ENCODE measurements at places on chromosomes 16 and 17. TPM values are rescaled to one million over a fixed set of nuclear protein-coding genes. Genes with fewer than 3 reads are reported as not detected.

GRCh38 chr17:30225919-30226553, 9.5 kb downstream of the SLC6A4 start:
- DNase-seq: no peak
- H3K36me3 ChIP-seq: no peaks in the 10 kb centered on the region
- H3K4me1 ChIP-seq: peaks cover 43% of the 10 kb centered on the region

GRCh38 chr17:17109256-17109655, 67.0 kb downstream of the MPRIP start:
- no peak for DNase-seq
- H3K36me3 ChIP-seq: peaks cover 8% of the 10 kb centered on the region
- peak overlapping the region; percentile 81 for H3K27ac ChIP-seq
- H3K4me1 ChIP-seq: peaks cover 52% of the 10 kb centered on the region
- no peaks in the 10 kb centered on the region for H3K27me3 ChIP-seq

DNA sequence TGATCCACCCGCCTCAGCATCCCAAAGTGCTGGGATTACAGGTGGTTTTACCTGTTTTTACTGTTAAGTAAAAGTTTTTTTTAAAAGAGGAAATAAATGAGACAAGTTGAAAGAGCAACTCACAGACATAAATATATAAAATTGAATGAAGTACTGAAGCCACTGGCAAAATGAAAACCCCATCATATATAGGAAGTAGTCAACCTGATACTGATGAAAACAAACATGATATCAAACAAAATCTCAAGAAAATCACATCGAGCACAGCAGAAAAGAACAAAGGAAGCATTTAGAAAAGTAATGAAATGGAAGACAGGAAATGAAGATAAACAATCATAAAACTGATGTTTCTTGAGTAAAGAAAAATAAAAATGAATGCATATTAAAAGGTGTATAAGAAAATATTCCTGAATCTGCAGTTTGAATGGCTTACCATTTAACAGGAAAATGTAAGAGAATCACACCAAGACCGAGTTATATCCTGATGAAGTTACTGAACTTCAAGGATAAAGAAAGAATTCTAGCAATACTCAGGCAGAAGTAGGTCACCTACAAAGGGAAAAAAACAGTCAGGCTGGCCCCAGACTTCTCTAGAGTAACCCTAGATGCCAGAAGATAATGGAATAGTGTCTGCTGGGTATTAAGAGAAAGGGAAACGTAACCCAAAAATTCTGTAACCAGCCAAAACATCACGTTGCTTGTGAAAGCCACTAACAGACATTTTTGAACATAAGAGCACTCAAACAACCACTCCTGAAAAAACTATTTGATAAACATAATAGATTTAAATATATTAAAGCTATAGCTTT, 31.5 kb downstream of the UBE2G1 start:
- DNase-seq: no peak
- H3K4me3 ChIP-seq: no peak overlapping the region
- H3K27ac ChIP-seq: no peak overlapping the region
- H3K27me3 ChIP-seq: no peaks in the 10 kb centered on the region
- peaks cover 30% of the 10 kb centered on the region for H3K4me1 ChIP-seq
- no peaks in the 10 kb centered on the region for H3K36me3 ChIP-seq

DNA sequence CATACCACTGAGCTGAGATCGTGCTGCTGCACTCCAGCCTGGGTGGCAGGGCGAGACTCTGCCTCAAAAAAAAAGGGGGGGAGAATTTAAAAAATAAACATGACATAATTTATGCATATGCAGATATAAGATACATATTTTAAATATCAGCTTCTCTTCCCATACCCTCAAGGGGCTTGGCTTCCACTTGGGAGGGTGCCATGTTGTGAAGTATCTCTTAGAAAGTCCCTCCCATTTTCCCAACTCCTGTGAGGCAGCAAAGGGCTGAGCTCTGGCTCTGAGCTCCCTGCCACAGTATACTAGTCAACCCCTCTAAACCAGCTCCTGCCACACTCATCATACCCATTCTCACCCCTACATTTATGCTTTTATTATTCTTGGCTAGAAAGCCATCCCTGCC, 39.4 kb downstream of the MYH11 start:
- peaks cover 14% of the 10 kb centered on the region for H3K27me3 ChIP-seq
- H3K4me3 ChIP-seq: no peak overlapping the region
- H3K27ac ChIP-seq: no peak overlapping the region
- peaks cover 9% of the 10 kb centered on the region for H3K4me1 ChIP-seq

DNA sequence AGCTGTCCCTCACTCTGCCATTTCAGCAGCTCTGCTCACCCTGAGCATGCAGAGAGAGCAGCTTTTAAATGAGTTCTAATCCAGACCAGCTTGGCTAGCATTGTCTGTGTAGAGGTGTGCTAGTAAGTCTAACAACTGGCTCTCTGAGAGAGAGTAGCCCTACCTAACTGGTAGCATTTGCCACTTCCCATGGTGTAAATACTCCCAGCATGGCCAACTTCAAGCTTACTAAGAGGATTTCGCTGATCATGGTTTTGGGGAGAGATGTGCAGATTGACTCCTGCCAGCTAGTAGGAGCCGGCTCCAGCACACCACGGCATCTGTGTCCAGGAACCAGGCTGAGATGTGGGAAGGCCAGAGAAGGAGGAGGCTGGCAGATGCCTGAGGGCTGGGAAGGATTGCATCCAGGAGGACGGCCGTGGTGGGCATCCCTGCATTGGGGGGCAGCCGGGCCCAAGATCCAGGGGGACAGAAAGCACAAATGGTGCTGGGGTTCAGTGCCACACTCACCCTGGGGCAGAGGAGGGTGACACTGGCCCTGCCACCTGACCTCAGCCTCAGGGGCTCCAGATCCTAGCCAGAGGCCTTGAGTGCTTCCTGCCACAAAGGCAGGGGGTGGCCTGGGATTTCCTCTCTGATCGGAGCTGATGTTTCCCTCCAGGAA, 394.9 kb upstream of the TNRC6C start:
- H3K4me1 ChIP-seq: no peaks in the 10 kb centered on the region
- no peak for DNase-seq
- peaks cover 40% of the 10 kb centered on the region for H3K27me3 ChIP-seq
- H3K4me3 ChIP-seq: no peak overlapping the region
- no peaks in the 10 kb centered on the region for H3K36me3 ChIP-seq
- no peak overlapping the region for H3K27ac ChIP-seq

GRCh38 chr16:74024953-74025352, 271.7 kb upstream of the PSMD7 start:
- no peak overlapping the region for H3K4me3 ChIP-seq
- no peak overlapping the region for H3K27ac ChIP-seq
- H3K36me3 ChIP-seq: no peaks in the 10 kb centered on the region
- DNase-seq: no peak

DNA sequence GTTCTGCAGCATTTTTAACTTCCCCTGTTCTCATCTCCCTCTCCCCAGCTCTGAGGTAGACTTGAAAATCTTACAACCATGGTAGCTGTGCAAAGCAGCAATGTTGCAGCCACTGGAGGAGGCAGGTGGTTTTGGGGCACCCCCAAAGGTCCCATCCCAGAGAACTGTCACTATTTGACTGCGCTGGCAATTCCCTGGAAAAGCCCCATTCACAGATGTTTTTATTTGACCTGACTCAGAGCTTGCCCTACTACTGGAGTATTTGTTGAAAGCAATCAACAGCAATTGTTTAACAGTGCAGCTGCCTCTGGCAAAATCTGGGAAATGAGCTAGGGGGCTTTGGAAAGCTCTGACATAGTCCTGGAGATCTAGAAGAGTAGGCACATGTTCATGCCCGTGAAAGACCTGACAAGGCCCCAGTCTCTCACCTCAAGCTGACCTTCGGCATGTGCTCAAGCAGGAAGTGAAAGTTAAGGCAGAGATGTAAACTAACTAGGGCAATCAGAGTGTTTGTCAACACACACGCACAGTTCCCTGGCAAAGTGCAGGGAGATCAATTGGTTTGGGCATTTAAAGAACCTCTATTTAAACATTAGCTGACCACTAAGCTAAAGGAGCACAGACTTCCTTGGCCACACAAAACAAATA, 19.7 kb upstream of the PIK3R5 start:
- H3K4me1 ChIP-seq: no peaks in the 10 kb centered on the region
- DNase-seq: no peak
- peaks cover 12% of the 10 kb centered on the region for H3K27me3 ChIP-seq
- H3K27ac ChIP-seq: no peak overlapping the region

DNA sequence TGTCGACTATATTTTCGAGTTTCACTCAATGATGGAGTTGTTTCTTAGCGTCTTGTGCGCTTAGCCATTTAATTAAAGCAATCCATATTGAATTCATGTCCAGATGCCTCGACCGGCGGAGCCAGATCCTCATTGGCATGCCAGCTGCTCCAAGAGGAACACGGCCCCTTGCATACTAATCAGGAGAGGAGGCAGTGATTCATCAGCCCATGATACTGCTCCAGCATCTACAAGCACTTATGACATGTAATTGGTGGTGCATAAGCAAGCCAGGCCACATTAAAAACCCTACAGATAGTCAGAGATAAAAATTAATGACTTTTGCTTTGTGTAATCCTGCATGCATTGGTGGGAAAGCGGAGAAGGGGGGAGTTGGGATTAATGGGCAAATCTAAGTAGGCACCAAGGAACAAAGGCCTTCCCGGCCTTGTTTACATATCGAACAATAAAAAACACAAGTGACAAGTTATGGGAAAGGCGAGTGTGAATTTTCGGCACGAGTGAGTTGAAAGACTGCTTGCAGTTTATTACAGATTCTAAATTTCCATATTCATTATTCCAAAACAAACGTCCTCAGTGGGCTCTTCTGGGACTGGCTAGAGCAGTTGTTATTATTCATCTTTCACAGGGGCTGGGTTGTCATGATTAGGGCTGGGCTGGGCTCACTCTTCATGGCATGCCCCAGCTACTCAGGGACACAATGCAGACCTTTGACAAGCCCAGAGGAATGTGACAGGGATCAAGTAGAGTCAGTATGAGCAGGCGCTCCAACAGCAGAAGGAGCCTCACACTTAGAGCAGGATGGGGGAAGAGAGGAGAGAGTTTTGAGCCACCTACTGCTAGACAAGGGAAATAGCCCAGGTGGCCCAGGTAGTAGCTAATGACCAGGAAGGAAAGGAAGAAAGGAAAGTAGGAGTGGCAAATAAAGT, 281.7 kb upstream of the ZFHX3 start:
- no peak overlapping the region for H3K4me3 ChIP-seq
- H3K36me3 ChIP-seq: no peaks in the 10 kb centered on the region
- no peak for DNase-seq
- peaks cover 7% of the 10 kb centered on the region for H3K27me3 ChIP-seq

DNA sequence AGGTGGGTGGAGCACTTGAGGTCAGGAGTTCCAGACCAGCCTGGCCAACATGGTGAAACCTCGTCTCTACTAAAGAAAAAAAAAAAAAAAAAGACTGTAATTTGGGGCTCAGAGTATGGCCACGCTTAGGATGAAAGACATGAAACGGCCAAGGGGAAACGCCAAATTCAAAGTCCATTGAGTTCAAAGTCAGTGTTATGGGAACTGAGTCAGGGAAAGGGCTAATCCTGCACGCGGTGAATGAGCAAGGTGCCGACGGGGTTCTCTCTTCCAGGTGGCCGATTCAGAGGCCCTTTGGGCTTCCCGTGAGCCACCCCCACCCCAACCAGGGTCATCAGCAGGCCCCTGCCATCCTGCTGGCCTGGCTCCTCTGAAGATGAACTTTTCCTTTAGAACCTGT, 7.5 kb upstream of the OSGIN1 start:
- H3K27ac ChIP-seq: no peak overlapping the region
- peaks cover 2% of the 10 kb centered on the region for H3K4me1 ChIP-seq
- H3K4me3 ChIP-seq: no peak overlapping the region
- no peak for DNase-seq

- H3K4me3 ChIP-seq: no peak overlapping the region
- DNase-seq: no peak
- peaks cover 6% of the 10 kb centered on the region for H3K36me3 ChIP-seq
- H3K4me1 ChIP-seq: peaks cover 28% of the 10 kb centered on the region
- H3K27me3 ChIP-seq: no peaks in the 10 kb centered on the region
Measured at GRCh38 chr16:3127745-3128144, 7.1 kb upstream of the ZNF213 start.

DNA sequence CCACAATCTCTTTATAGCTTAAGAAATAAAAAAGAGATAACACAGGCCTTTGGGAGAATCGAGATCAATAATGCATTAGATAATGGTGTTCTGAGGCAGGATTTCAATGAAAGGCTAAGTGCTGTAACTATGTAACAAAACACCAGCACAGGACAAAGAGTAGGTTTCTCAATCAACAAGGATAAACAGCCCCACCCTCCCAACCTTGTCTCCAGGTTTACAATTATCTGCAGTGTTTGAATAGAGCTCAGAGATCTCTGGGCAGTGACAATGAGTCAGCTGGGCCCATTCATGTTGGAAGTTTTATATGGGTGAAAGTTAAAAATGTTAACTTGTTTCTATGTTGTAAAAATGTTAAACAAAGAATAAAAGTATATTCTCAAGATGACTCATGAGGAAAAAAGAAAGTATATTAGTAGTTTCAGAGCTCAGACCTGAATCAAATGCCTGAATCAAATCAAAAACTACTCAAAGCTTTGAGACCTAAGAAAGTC, 17.0 kb upstream of the KRT20 start:
- H3K36me3 ChIP-seq: no peaks in the 10 kb centered on the region
- no peak for DNase-seq
- no peak overlapping the region for H3K27ac ChIP-seq
- peaks cover 19% of the 10 kb centered on the region for H3K4me1 ChIP-seq
- peaks cover 2% of the 10 kb centered on the region for H3K27me3 ChIP-seq

DNA sequence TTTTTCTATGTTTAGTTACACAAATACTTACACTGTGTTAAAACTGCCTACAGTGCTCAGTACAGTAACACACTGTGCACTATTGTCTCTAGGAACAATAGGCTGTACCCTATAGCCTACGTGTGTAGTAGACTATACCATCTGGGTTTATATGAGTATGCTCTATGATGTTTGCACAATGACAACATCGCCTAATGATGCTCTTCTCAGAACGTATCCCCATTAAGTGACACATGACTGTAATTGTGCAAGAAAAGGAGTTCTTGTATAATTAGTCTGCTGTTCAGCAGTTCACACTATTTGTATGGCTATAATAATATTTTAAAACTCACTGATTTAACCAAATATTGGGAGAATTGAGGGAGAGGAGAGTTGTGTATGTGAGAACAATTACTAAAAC, 173.7 kb downstream of the TRIM37 start:
- H3K4me3 ChIP-seq: no peak overlapping the region
- no peaks in the 10 kb centered on the region for H3K36me3 ChIP-seq
- H3K27me3 ChIP-seq: no peaks in the 10 kb centered on the region
- no peak overlapping the region for H3K27ac ChIP-seq

DNA sequence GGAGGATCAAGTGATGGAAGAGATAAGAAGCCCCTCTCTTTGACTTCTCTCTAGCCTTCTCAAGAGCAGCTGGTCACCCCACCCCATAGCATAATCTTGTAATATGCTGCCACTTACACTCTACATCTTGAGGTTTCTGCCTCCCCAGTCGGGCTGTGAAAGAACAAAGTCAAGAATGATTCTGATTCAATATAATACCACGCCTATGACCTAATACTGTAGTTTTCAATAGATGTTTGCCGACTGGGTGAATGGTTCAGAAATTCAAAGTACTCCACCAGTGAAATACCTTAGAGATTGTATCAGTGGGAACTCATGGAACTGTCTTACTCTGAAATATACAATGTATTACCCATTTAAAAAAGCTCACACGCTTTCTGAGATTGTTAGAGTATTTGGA, 93.0 kb upstream of the ZFHX3 start:
- H3K27ac ChIP-seq: no peak overlapping the region
- H3K27me3 ChIP-seq: peaks cover 13% of the 10 kb centered on the region
- peaks cover 23% of the 10 kb centered on the region for H3K4me1 ChIP-seq
- no peaks in the 10 kb centered on the region for H3K36me3 ChIP-seq
- no peak overlapping the region for H3K4me3 ChIP-seq
- DNase-seq: no peak

The ITGB3 gene
- total RNA-seq: 2.5 TPM

The DRC3 gene
- total RNA-seq: 2.1 TPM

Measured in osteocyte (in vitro differentiated cells).